ENCODE measurements at places on chromosomes 7 and 10.

- DNase-seq: no peak
These were observed 188.5 kb downstream of the JAZF1 start for GRCh38 chr7:27992097-27992496.

DNA sequence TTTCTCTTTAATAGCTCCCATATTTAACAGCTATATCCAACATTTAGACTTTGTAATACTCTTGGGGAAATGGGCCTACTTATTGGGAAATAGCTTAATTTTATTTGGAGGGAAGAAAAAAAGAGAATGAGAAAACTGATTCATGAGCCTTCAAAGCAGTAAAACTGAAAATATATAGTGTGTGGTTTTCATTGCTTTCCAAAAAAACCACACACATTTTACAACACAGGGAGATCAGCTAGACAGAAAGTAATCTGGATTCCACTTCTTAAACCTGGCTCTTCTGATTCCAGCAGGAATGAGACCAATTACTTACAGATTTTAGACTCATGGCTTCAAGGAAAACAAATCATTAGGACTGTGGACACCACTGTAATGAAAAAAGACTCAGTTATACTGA lies 48.7 kb downstream of the CH25H start:
- no peak for DNase-seq

DNA sequence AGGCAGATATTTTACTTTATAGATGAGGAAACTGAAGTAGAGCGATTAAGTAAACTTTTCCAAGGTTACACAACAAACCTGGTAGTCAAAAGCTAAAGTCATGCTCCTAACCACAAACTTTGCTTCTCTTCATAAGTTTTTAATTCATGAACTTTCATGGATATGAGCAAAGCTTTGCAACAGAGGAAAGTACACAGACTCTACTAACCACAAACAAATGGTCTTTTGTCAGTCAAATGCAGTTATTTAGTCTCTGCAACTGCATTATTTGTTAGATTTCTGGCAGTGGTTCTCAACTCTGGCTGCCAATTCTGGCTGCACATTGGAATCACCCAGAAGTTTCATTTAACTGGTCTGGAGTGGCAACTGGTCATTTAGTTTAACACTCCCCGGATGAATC lies 140.6 kb upstream of the TMEM168 start:
- no peak for DNase-seq

- DNase-seq: no peak
These were observed 1194.3 kb upstream of the CELF2 start for GRCh38 chr10:9823268-9823930.

DNA sequence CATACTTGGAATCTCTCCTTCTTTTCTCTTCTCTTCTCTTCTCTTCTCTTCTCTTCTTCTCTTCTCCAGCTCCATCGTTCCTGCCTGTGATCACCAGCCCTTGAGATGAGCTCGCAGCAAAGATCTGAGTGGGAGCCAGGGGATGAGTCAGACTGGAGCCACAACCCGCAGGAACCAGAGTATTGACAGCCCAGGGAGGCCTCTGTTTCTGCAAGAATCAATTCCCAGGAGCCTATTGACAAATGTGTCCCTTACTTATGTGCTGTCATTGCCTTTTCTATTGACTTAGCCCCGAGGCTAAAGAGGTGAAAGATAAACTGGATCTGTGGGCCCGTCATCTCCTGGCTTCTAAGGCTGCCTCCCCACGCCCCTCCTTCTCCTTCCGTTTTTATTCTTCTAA lies 13.1 kb upstream of the HABP2 start:
- no peak for DNase-seq

GRCh38 chr10:89278900-89279392 lies 22.9 kb upstream of the IFIT2 start:
- no peak for DNase-seq

- DNase-seq: no peak
These were observed 2.8 kb downstream of the TSC22D4 start for GRCh38 chr7:100476101-100476780.

GRCh38 chr10:76621886-76622620 lies 1015.6 kb downstream of the KCNMA1 start:
- DNase-seq: no peak

- no peak for DNase-seq
These were observed 53.0 kb upstream of the SEMA3A start for GRCh38 chr7:84247591-84247990.

DNA sequence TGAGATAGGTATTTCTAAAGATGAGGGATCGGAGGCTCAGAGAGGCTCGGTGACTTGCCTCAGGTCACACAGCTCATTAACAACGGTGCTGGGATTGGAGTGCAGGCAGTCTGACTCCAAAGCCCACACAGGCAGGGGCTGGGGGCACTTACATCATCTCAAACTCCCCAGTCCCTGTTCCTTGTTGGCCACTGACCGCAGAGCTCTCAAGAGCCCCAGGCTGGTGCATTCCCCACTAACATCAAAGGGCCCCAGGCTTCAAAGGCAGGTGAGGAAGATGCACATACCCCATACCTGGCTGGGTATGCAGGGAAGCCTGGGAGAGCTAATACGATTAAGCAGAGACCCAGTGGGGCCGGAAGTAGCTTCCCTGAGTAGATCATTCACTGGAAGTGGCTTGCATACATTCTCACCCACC lies 13.7 kb upstream of the NODAL start:
- no peak for DNase-seq

GRCh38 chr7:111937163-111937562 lies 269.0 kb downstream of the DOCK4 start:
- no peak for DNase-seq

DNA sequence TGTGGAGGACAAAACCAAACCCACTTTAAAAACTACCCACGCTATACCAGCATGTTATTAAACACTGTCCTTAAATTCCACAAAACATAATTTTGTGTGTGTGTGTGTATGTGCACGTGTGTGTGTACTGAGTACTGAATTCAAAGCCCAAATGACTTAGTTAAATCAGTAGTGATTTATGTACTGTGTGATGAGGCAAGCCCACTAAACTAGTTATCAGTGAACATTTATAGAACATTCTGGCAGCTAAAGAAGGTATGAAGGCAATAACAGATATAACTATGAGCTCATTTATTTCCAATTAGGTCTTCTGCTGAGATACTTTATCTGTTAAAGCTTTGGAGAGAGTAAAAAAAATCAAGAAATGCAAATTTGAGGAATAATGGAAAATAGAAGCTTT lies 115.1 kb downstream of the CPED1 start:
- no peak for DNase-seq

- DNase-seq: no peak
These were observed 84.6 kb downstream of the ICA1 start for GRCh38 chr7:8177109-8177933.

- DNase-seq: no peak
These were observed 463.5 kb downstream of the HTR7 start for GRCh38 chr10:90394311-90394710.

DNA sequence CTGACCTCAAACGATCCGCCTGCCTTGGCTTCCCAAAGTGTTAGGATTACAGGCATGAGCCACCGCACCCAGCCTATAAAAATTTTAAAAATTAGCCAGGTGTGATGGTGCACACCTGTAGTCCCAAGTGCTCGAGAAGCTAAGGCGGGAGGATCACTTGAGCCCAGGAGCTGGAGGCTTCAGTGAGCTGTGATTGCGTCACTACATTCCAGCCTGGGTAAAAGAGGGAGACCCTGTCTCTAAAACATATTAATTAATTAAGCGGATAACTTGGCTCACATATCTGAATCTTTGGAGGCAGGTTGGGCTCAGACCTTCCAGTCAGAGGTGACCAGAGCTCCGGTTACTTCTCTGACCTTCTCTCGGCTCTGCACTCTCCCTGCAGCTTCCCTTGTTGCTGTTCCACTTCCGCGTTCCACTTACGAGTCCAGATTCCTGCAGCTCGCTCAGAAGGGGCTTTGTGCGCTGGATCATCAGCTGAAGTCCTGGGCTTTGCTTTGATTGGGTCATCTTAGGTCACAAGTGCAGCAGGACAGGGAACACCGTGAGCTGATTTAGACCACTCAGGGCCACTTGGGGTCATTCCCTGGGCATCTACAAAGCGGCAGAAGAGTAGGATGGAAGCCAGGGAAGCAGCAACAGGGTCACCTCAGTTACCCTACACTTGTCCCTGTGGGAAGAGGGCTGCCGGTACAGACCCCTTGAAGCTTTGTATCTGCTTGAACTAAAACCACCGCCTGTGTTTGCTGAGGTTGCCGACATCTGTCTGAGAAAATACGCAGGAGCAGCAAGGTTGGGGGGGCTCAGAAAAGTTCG lies 2.0 kb upstream of the ARPC1B start:
- no peak for DNase-seq

Measured in HEK293T (cell line).